ENCODE measurements at places on chromosomes 11 and 22. TPM values are rescaled to one million over a fixed set of nuclear protein-coding genes. Genes with fewer than 3 reads are reported as not detected.

- H3K27ac ChIP-seq, result no peak within 1 kb of the TSS
- peaks cover 4% of the 10 kb centered on the region for H3K36me3 ChIP-seq
- peak within 1 kb of the TSS; percentile 89 for H3K4me3 ChIP-seq
- H3K27me3 ChIP-seq, result peaks cover 49% of the 10 kb centered on the region
Observed at GRCh38 chr11:67022961-67023956, at the start of gene SYT12. SYT12 (plus strand) TSS chr11:67023134; CDS start chr11:67030145, 7,011 bp downstream.

- no peak overlapping the region for H3K27ac ChIP-seq
- H3K36me3 ChIP-seq, result no peaks in the 10 kb centered on the region
Observed at GRCh38 chr22:30822216-30823014, 127.7 kb downstream of the OSBP2 start.

GRCh38 chr11:106920899-106921509 lies 97.3 kb downstream of the GUCY1A2 start:
- no peak overlapping the region for H3K4me3 ChIP-seq
- DNase-seq, result no peak
- no peaks in the 10 kb centered on the region for H3K4me1 ChIP-seq

DNA sequence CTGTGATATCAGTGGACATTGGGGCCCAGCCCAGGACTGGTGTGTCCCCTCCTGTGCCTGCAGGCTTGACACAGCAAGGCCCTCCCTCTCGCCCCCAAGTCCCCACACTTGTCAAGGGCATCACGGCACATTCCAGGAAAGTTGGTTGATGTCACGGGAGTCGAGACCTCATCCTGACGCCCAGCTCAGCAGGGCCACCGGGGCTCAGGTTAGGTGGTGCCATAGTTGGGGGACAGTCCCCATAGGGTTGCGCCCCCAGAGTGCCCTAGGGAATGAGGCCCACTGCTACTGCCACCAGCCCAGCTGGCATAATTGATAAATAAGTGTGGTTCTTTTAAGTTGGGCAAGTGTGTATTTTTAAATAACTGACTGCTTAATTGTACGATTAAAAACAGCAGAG lies 28.3 kb upstream of the GRAMD4 start:
- peaks cover 36% of the 10 kb centered on the region for H3K4me1 ChIP-seq
- H3K4me3 ChIP-seq, result peak overlapping the region; percentile 76
- H3K27ac ChIP-seq, result no peak overlapping the region
- DNase-seq, result no peak
- no peaks in the 10 kb centered on the region for H3K36me3 ChIP-seq

DNA sequence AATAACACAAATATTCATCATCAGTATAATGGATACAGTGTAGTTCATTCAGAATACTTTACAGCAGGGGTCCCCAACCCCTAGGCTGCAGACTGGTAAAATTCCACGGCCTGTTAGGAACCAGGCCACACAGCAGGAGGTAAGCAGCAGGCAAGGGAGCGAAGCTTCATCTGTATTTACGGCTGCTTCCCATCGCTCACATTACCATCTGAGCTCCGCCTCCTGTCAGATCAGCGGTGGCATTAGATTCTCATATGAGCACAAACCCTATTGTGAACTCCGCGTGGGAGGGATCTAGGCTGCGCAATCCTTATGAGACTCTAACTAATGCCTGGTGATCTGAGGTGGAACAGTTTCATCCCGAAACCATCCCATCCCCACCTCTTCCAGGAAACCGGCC lies 125.1 kb downstream of the SERGEF start:
- H3K4me1 ChIP-seq, result no peaks in the 10 kb centered on the region
- DNase-seq, result no peak
- no peaks in the 10 kb centered on the region for H3K27me3 ChIP-seq
- no peaks in the 10 kb centered on the region for H3K36me3 ChIP-seq

- no peak for DNase-seq
- no peak overlapping the region for H3K4me3 ChIP-seq
- H3K27me3 ChIP-seq, result peaks cover 31% of the 10 kb centered on the region
- H3K27ac ChIP-seq, result no peak overlapping the region
- H3K36me3 ChIP-seq, result no peaks in the 10 kb centered on the region
Observed at GRCh38 chr11:35549787-35550186, 24.4 kb upstream of the PAMR1 start.

DNA sequence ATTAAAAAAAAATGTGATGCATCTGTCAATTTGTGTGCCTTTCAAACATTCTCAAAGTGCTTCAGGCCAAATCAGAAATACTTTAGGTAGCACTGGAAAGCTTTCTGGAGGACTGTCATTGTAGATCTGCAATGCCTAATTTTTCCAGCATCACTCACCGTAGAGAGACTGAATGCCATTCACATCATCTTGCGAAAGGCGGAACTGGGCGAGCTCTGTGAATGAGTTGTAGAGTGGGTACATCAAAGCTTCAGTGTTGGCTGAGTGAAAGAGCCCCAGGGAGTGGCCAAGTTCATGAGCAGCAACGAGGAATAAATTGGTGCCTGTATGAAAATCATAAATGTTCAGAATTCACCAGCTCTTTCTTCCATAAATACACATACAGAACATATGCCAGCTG lies 4.0 kb downstream of the MMP10 start:
- no peak for DNase-seq
- H3K4me3 ChIP-seq, result no peak overlapping the region
- no peaks in the 10 kb centered on the region for H3K36me3 ChIP-seq
- peaks cover 13% of the 10 kb centered on the region for H3K27me3 ChIP-seq
- no peak overlapping the region for H3K27ac ChIP-seq

- peak overlapping the region; percentile 93 for H3K4me3 ChIP-seq
- peak overlapping the region; percentile 92 for H3K27ac ChIP-seq
- H3K4me1 ChIP-seq, result peaks cover 97% of the 10 kb centered on the region
- no peaks in the 10 kb centered on the region for H3K27me3 ChIP-seq
- no peak for DNase-seq
Observed at GRCh38 chr11:48004456-48004855, 24.1 kb downstream of the PTPRJ start.

GSTT2B gene
- total RNA-seq, result 0.46 TPM

CSF2RB gene
- total RNA-seq, result 3.8 TPM

NLRP6 gene
- 1.5 TPM for total RNA-seq

SLC15A3 gene
- total RNA-seq, result 4.1 TPM

AGBL2 gene
- total RNA-seq, result 7.6 TPM

Measured in activated T-cell treated with anti-CD3 and anti-CD28 coated beads, Interleukin-2, amount 50 U/mL, for 72 hours (primary cell).